ENCODE measurements at places on chromosomes 11 and 22.

DNA sequence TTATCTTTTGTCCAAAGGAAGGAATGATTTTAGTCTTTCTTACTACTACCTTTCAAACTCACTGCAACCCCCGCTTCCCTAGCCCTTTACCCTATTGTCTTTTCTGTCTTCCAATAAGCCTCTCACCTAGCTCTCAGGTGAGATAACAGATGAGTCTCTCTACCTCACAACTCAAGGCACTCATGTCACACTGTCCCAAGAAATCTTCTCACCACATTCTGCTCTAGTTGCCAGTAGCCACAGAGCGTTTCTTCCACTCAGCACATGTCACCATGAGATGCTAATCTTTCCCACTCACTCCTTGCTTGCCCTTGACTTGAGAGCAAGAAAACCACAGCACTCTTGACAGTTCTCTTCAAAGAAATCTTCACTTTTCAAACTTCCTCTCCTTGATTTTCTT lies 32.7 kb upstream of the TMEM41B start:
- no peak for DNase-seq

DNA sequence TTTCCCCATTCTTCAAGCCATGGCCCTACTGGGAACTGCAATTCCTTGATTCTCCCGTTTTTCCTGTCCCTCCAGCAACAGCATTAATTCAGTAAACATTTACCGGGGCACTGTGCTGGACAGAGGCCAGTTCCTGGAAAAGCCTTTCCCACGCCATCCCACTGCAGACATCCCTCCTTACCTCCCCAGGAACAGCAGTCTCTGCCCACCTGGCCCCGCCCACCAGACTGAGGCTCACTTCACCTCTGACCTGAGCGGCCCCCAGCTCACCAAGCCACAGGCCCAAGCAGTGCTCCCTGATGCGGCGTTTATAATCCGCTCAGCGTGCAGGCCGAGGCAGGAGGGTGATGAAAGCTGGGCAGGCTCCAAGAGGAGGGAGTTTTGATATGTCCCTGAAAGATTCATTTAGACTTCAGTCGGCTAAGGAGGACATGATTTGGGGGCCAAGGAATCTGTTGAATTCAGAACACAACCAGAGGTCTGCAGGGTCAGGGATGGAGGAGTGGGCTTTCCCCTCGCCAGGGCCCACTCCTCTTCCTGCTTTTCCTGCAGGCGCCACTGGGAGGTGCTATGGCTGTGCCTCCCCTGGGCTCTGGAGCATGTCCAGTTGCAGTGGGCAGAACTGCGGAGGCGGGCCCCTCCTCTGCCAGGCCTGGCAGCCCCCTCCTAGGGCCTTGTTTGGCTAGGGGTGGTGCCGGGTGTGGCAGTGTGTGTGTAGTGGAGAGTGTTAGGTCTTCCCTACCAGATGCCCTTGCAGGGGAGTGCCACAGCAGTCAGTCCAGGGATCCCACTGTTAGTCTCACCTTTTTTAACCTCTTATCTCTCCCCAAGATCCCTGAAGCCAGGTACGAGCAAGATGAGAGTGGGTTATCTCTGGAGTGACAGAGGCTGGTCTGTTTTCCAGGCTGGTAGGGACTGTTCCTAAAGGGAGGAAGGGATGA lies 1.4 kb upstream of the TAGLN start:
- no peak for DNase-seq

GRCh38 chr11:66326261-66327111 lies 9.6 kb upstream of the CD248 start:
- no peak for DNase-seq

DNA sequence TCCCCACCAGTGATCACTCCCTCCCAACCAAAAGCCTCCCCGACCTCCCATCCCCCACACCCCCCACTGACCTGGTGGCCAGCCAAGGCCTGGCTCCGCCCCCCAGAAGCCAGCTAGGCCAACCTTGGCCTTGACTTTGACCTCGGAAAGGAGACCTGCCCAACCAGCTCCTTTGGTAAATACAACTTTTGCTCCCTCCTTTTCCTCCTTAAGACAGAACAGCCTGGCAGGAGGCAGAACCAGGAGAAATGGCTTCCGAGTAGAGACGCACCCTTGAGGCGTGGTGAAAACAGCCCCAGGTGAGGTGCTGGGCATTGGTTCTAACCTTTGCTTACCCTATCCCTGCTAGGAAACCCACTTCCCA lies 27.0 kb downstream of the PLEKHA7 start:
- DNase-seq, result no peak

- no peak for DNase-seq
Observed at GRCh38 chr22:31995046-31995445, 48.0 kb upstream of the SLC5A1 start.
